H9 (cell line): ENCODE measurements at places on chromosomes 1 and 21. TPM values are rescaled to one million over a fixed set of nuclear protein-coding genes. Genes with fewer than 3 reads are reported as not detected.

GPR161 gene
- 9.9 and 10.6 TPM in 2 replicates for total RNA-seq

GRCh38 chr1:55051621-55052020, 12.3 kb downstream of the PCSK9 start:
- H3K27ac ChIP-seq = no peak overlapping the region
- H3K36me3 ChIP-seq = peaks cover 15% of the 10 kb centered on the region; the same call in 2 of the 3 replicates
- H3K4me3 ChIP-seq = no peak overlapping the region
- DNase-seq = no peak

PFKFB2 gene
- 13.2 and 14.6 TPM in 2 replicates for total RNA-seq

GRCh38 chr1:209749670-209750323, 6.1 kb upstream of the TRAF3IP3 start:
- no peaks in the 10 kb centered on the region for H3K4me1 ChIP-seq
- peaks cover 2% of the 10 kb centered on the region; the same call in 1 of the 2 replicates for H3K27me3 ChIP-seq
- no peak for DNase-seq
- no peak overlapping the region for H3K4me3 ChIP-seq

GRCh38 chr1:206706298-206706791, 21.6 kb downstream of the MAPKAPK2 start:
- no peaks in the 10 kb centered on the region for H3K27me3 ChIP-seq
- H3K36me3 ChIP-seq = no peaks in the 10 kb centered on the region
- H3K4me1 ChIP-seq = peaks cover 19% of the 10 kb centered on the region; the same call in 1 of the 2 replicates
- H3K4me3 ChIP-seq = no peak overlapping the region
- no peak for DNase-seq

DNA sequence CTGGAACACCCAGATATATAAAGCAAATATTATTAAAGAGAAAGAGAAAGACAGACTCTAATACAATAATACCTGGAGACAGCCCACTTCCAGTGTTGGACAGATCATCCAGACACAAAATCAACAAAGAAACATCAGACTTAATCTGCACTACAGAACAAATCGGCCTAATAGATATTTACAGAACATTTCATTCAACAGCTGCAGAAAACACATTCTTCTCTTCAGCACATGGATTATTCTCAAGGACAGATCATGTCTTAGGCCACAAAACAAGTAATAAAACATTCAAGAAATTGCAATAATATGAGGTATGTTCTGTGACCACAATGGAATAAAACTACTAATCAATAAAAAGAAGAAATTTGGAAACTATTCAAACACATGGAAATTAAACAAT, 398.3 kb upstream of the DUSP10 start:
- H3K27me3 ChIP-seq = no peaks in the 10 kb centered on the region
- no peaks in the 10 kb centered on the region for H3K36me3 ChIP-seq
- DNase-seq = no peak
- no peak overlapping the region for H3K4me3 ChIP-seq
- H3K4me1 ChIP-seq = no peaks in the 10 kb centered on the region
- no peak overlapping the region for H3K27ac ChIP-seq

GRCh38 chr1:225651376-225651871, 1.5 kb downstream of the ENAH start:
- H3K36me3 ChIP-seq = peaks cover 5% of the 10 kb centered on the region
- no peaks in the 10 kb centered on the region for H3K27me3 ChIP-seq
- H3K4me1 ChIP-seq = no peaks in the 10 kb centered on the region
- no peak overlapping the region for H3K27ac ChIP-seq

KCTD3 gene
- 37.8 and 39.3 TPM in 2 replicates for total RNA-seq

S100A1 gene
- 1.1 TPM in 1 of 2 replicates, not detected in the other for total RNA-seq

- peak; percentile 43 for DNase-seq
- H3K4me1 ChIP-seq = no peaks in the 10 kb centered on the region
- peaks cover 35% of the 10 kb centered on the region for H3K36me3 ChIP-seq
- no peaks in the 10 kb centered on the region for H3K27me3 ChIP-seq
Observed at GRCh38 chr1:203796236-203796605, 798 bp downstream of the ZBED6 start.

DNA sequence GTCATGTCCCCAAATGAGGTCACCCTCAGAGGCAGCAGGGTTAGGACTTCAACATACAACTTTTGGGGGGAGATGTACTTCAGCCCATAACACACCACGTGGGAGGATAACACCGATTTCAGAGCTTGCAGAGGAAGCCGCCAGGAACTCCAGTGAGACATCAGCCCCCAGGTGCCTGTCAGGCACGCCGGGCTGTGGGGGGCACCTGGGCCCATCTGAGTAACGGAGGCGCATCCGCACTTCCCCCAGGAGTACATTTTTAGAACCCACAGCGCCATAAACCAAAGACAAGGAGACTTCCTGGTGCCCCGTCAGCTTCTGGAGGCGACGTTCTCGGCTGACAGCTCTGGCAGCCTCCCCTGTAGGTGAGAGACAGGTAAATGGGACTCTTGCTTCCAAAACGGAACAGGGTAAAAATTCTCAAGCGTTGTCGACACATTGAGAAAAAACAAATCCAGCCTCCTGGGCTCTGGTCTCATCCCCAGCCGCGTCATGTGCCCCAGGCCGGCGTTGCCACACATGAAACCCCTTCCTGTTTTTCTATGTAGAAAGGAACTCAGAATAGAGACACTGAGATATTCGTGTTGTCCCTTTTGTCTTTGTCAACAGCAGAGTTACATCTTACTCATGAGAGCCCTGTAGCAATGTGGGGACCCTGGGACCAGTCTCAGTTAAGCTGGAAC, 93.3 kb downstream of the PDE9A start:
- H3K4me3 ChIP-seq = no peak overlapping the region
- no peaks in the 10 kb centered on the region for H3K27me3 ChIP-seq
- no peaks in the 10 kb centered on the region for H3K4me1 ChIP-seq

RGS13 gene
- total RNA-seq = not detected in 2 replicates

DNA sequence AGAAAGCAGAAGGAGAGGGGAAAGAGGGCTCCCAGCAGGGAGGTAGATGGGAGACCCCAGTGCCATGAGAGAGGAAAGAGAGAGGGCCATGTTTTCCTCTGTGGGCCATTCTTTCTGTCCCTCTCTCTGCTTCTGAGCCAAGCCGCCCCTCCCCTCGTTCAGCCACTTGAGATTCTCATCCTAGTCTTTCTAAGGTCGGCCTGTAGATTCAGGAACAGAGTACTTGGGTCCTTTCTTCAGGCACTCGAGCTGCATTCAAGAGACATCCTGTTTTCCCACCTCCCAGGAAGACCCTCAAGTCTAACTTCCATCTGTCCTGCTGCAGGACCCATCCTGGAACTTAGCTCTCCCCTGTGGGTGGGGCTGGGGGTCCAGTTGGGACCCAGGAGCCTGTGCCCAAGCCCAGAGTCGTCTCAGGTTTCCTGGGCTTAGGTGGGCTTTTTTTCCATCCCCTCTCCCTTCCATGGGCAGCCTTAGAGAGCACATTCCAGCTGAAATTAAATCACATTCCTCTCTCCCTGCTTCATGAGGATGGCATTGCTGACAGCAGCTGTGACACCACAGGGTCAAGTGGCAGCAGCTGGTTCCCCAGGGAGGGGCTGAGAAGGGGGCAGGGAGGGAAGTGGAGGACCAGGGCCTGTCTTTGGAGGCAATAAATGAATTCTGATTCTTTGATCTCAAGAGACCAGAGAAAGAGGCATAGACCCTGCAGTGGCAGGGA, 13.0 kb downstream of the NES start:
- H3K27ac ChIP-seq = no peak overlapping the region
- no peaks in the 10 kb centered on the region for H3K27me3 ChIP-seq
- H3K36me3 ChIP-seq = no peaks in the 10 kb centered on the region; the same call in 1 of the 2 replicates
- DNase-seq = peak; percentile 61

DNA sequence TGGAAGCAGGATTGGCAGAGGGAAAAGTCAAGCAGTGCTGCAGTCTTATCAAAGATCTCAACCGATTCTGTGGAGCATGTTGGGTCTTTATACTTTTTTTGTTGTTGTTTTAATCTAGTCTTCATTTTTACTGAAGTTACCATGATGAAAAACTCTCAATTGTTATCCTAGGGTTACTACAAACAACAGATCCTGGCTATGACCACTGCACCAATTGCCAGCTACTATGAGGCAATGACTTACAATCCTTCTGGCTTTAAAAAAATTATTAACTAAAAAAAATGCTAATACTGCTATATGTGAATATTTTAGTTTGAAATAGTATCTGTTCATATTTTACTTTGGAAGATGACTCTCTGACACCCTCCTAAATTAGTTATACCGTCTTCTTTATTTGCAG, 145.9 kb downstream of the CNIH3 start:
- no peak overlapping the region for H3K27ac ChIP-seq
- DNase-seq = no peak
- no peaks in the 10 kb centered on the region; the same call in 1 of the 2 replicates for H3K4me1 ChIP-seq
- H3K27me3 ChIP-seq = no peaks in the 10 kb centered on the region

DNA sequence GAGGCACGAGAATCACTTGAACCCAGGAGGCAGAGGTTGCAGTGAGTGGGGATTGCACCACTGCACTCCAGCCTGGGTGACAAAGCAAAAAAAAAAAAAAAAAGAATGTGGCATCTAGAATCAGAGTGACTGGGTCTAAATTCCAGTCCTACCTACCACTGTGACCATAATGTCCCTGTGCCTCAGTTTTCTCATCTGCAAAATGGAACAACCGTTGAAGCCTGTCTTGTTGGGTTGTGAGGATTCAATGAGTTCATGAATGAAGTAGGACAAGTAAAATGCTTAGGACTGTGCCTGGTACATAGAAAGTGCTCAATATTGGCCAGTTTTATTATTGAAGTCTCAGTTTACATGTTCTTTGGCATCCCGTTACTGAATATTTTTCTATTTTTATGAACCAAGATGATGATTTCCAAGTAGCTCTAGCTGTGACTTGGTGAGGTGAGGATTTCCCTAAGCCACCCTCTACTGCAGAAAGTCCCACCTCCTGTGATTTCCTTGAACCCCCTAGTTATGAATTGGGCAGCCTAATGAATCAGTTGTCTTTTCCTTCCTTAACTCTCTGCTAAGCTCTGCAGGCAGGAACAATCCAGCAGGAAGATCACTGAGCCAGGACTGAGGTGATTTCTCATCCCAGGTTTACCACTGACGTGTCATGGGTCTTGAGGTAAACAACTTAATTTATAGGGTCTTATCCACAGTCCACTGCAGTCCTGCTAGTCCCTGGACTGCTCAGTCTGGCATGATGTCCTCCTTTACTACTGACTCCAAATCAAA, 18.9 kb upstream of the MEAF6 start:
- DNase-seq = no peak
- peaks cover 19% of the 10 kb centered on the region for H3K36me3 ChIP-seq
- no peaks in the 10 kb centered on the region for H3K27me3 ChIP-seq

TPTE gene
- not detected in 2 replicates for total RNA-seq

NHLH2 gene
- 1.1 and 1.2 TPM in 2 replicates for total RNA-seq

DNA sequence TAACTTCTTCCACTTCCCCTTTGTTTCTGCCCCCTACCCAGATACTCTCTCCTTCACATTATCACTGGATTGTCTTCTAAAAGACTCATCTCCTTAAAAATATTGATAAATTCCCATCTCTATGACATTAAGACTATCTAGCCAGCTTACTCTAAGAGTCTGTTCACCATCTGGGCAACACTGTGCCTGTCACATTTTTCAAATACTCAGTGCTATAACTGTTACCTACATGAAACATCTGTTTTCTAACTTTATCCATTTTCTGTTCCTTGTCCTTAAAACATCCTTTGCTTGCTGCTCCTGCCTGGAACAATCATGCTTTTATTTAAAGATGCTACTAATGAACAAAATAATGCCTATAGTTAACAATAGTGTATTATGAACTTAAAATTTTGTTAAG, 81.4 kb downstream of the NCAM2 start:
- H3K27ac ChIP-seq = no peak overlapping the region
- H3K36me3 ChIP-seq = no peaks in the 10 kb centered on the region; the same call in 2 of the 3 replicates
- H3K27me3 ChIP-seq = no peaks in the 10 kb centered on the region
- H3K4me1 ChIP-seq = no peaks in the 10 kb centered on the region
- H3K4me3 ChIP-seq = no peak overlapping the region
- DNase-seq = no peak

DNA sequence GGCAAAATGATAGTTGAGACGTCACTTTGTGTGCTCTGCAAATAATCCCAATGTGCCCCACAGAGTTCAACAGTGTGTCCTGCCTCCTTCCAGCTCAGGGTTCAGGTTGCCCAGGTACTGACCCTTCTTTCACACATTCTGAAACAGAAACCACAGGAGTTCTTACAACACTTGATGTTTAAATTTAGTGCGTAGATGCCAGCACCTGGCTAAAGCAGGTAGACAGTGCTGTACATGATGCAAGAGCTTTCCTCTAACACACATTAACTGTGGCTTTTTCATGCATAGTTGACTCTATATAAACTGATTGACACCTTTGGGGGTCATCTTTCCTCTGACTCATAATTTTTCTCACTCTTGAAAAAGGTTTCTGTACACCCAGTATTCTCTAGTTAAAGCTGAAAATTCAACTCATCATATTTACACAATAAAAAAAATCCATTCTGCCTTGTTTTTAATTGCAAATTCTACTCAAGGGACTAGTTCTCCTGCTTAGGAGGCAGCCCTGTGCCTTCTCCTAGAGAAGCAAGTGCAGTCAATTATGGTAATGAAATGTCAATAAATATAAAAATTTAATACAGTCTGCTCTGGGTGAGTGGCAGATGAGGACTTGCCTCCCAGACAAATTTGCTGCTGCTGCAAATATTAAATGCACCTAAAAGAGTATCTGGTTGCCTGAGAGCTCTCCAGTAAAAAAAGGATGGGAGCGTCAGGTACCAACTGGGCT, 91.4 kb downstream of the NR5A2 start:
- H3K27me3 ChIP-seq = no peaks in the 10 kb centered on the region
- peaks cover 3% of the 10 kb centered on the region; the same call in 1 of the 2 replicates for H3K4me1 ChIP-seq
- no peak overlapping the region for H3K4me3 ChIP-seq
- no peaks in the 10 kb centered on the region for H3K36me3 ChIP-seq

LCE3D gene
- not detected in 2 replicates for total RNA-seq

- H3K27ac ChIP-seq = no peak overlapping the region
- no peak overlapping the region for H3K4me3 ChIP-seq
- H3K36me3 ChIP-seq = peaks cover 73% of the 10 kb centered on the region
Observed at GRCh38 chr1:232182236-232182635, 447.7 kb downstream of the SIPA1L2 start.

DNA sequence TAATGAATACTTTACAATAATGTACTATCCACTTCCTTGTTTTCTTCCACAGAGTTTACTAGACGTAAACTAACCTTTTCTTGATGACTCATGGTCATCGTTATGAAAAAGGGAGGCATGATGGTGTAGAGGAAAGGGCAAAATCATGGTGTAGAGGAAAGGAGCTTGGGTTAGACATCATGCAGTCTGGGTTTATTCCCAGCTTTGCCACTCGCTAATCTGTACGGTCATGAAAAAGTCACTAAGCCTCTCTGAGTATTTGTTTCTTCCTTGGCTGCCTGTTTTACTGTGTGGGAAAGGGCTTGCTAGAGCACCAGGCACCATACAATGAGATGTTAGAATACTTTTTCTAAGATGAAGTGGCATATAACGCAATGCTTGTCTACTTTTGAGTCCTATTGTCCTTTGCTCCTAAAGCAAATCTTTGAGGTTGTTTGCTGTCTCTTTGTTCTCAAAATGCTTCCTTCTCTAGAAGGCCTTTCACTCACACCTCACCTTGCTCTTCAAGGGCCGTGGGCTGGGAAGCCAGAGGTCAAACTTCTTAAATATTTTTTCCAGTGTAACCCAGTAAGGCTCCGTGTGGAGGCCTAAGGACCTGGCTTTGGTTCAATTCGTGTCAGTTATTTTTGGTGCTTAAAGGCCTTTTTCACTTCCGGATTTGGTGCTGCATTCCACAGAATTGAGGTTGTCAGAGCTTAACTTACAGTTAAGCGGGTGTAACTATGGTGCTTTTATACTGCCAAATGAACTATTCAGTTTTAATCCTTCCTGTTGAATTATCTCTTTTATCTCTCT, 9.9 kb upstream of the ETV3 start:
- no peaks in the 10 kb centered on the region for H3K4me1 ChIP-seq
- DNase-seq = no peak

HTR6 gene
- total RNA-seq = 0.29 and 0.37 TPM in 2 replicates

RORC gene
- 0.46 and 0.52 TPM in 2 replicates for total RNA-seq

GRCh38 chr1:214514819-214515383, 36.5 kb downstream of the PTPN14 start:
- H3K36me3 ChIP-seq = peaks cover 25% of the 10 kb centered on the region
- H3K27me3 ChIP-seq = no peaks in the 10 kb centered on the region
- no peak for DNase-seq
- peak overlapping the region; percentile 35; the same call in 1 of the 3 replicates for H3K4me3 ChIP-seq

PHLDA3 gene
- 53.9 and 55.0 TPM in 2 replicates for total RNA-seq
